ENCODE measurements at places on chromosomes 7 and 10. TPM values are rescaled to one million over a fixed set of nuclear protein-coding genes. Genes with fewer than 3 reads are reported as not detected.

GRCh38 chr10:131142517-131143380, 168.8 kb downstream of the TCERG1L start:
- DNase-seq, result peak; percentile 57

GRCh38 chr10:113823389-113823788, 30.5 kb downstream of the DCLRE1A start:
- no peak for DNase-seq

GRCh38 chr10:80699602-80700039, 161.9 kb downstream of the SH2D4B start:
- DNase-seq, result peak; percentile 95

DNA sequence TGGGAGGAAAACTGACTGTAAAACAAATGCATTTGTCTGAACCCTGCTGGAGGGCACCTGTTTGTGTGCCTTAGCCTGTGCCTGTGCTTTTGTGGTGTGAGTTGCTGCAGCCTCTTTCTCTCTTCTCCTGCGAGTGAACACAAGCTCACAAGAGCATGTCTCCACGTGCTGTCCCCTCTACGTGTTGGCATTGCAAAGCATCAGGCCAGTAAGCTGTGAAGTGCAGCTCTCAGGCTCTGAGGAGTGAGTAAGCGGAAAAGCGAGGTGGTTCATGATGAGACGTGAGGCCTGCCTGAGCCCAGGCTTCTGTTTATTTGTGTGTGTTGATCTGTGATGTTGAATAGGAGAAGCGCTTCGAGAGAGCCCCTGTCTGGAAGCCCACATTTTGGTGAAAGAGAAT, 85.6 kb upstream of the PDCD4 start:
- DNase-seq, result no peak

DNA sequence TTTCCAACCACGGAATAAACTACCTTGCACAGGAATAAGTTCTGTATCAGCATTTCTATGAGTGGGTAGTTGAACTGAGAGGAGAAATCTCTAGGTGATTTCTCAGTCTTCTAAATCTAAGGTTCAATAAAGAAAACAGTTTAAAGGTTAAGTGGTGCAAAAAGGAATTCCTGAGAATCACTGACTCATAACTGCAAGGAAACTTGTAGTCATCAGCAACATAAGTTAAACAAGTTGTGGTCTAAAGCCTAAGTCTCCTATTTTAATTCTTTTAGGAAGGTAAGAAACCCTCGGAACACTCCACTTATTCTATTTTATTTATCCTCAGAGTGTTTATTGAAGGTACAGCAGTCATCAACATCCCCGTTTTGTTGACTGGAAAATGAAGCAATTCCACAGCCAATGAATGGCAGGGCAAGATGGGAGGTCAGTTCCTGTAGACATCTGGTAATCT, 92.4 kb upstream of the PIK3CG start:
- DNase-seq, result no peak

GRCh38 chr10:15797346-15797745, 63.0 kb downstream of the MINDY3 start:
- DNase-seq, result no peak

- no peak for DNase-seq
Observed at GRCh38 chr7:20624666-20625385, 9.4 kb downstream of the ABCB5 start.

GRCh38 chr10:32680803-32681557, 235.0 kb downstream of the CCDC7 start:
- no peak for DNase-seq

- no peak for DNase-seq
Observed at GRCh38 chr10:120069700-120070099, 177.2 kb downstream of the SEC23IP start.

DNA sequence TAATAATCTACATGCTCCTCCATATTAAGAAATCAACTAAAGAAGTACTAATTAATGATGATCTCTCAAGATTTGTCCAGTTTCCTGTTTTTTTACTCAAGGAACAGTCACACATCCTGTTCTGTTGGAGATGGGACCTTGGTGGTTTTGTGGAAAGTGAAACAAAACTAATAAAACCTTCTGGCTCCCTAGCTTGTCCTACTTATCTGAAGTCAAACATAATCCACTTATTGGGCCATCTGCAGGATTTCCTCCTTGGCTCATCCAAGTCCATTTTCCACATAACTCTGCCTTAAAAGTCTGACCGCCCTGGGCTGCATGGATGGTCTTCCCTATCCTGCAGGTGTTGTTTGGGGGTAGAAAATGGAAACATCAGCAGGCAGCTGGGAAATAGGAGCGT, 39.4 kb upstream of the TARP start:
- DNase-seq, result no peak

GRCh38 chr10:59079386-59080226, 96.8 kb upstream of the PHYHIPL start:
- DNase-seq, result no peak

DNA sequence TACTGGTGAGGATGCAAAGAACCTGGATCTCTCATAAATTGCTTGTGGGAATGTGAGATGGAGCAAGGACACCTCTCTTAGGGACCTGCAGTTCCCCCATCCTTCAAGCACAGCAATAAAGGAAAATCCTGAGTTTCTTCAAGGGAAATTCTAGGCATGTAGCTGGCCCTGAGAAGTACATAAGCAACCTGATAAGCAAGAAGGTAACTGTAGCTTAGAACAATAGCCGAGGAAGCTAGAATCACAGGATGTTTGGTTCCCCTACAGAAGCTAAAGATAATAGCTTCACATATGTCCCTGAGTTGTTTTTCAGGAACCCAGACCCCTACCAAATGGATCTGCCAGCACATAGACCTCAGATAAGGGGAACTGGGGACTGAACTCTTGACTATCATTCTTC, 11.6 kb upstream of the UPP1 start:
- no peak for DNase-seq

GRCh38 chr10:91206427-91206826, 14.0 kb upstream of the PCGF5 start:
- DNase-seq, result no peak

- no peak for DNase-seq
Observed at GRCh38 chr7:94003446-94004023, 620 bp downstream of the BET1 start.

DNA sequence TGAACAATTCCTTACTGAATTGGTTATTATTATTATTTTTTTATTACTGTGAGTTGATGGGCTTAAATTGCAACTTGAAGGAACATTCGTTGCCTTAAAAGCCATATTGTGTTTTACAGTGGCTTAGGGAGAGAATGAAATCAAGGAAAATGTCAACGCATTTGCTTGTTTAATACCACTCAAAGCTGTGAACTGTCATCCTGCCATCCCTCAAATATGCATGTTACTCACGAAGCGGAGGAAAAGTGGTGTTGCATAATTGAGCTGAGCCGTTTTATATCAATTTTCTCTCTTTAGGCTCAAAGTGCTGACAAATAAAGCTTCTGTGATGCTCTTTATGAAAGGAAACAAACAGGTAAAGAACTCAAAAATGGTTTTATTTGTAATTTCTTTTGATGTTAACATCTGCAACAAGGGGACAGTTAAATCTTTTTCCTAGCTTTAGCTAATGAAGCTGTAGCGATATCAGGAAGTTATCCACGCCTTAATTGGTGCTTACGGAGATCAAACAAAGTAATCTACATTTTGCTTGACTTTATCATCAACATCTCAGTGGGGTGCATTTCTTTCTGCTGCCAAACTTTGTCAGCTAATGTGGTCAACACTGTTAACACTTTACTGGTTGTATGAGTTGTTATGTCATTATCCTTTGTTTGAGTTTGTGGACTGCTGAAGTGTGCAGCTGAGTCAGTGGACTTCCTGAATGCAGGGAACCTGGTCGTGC, 33.1 kb downstream of the GLRX3 start:
- DNase-seq, result no peak

GRCh38 chr10:86180861-86181260, 185.7 kb downstream of the GRID1 start:
- DNase-seq, result peak; percentile 53

DNA sequence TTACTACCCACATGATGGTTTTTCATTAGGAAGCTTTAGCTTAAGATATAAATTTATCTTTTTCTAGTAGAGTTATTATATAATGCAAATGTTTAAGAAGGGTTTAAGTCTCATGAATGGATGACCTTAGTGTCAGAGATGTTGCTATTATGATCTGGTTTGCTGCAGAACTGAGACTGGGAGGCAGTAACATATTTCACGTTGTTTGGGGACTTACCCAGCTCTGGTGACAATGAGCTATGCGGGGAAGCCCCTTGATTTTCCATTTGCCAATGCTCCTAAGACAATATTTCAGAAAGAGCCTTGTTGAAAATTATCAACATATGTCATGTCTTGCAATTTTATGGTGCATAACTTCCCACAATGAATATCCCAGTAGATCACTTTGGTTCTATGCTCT, 754.6 kb downstream of the REEP3 start:
- DNase-seq, result no peak

GRCh38 chr10:93999401-93999851, 5.7 kb downstream of the PLCE1 start:
- peak; percentile 85 for DNase-seq

GRCh38 chr10:43166880-43167497, 28.7 kb downstream of the CSGALNACT2 start:
- no peak for DNase-seq

DNA sequence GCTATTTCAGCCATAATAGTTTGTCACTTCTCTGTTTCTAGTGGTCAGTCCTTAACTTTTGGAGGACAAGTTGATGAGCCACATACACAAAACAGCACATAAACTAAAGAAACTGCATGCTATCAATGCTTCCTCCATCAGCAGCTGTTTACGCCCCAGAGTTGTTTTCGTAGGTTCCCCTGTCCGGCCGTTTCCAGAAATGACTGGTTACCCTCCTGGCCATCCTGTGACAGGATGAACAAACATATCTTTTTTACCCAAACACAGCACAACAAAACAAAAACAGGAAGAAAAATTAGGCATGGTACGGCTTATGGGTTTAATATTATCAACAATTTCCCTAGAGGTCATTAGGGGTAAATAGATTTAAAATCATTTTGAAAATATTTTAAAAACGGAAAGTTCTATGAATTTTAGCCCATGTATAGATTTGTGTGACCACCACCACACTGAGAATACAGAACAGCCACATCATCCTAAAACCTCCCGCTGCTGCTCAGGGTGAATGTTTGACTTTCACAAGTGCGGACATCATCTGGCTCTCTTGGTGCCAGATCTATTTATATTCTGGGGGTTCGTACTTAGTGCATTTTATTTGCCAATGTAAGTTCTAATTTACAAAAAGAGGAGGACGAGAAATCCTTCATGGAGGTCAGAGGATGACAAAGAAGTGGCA, 74.8 kb downstream of the HIPK2 start:
- DNase-seq, result no peak

GRCh38 chr7:86773309-86773708, 129.6 kb downstream of the GRM3 start:
- no peak for DNase-seq

TACC2 gene
- total RNA-seq, result 75.8 TPM

CUBN gene
- 2.3 TPM for total RNA-seq

NKX1-2 gene
- not detected for total RNA-seq

SFXN4 gene
- total RNA-seq, result 13.5 TPM

CRYGN gene
- 1.1 TPM for total RNA-seq

TBRG4 gene
- 35.1 TPM for total RNA-seq

HECTD2 gene
- total RNA-seq, result 19.7 TPM

CALD1 gene
- total RNA-seq, result 1,459 TPM

Data from posterior vena cava (tissue), 2 donors.